Amygdala (tissue), 56 donors: ENCODE measurements at places on chromosomes 12 and 14.

DNA sequence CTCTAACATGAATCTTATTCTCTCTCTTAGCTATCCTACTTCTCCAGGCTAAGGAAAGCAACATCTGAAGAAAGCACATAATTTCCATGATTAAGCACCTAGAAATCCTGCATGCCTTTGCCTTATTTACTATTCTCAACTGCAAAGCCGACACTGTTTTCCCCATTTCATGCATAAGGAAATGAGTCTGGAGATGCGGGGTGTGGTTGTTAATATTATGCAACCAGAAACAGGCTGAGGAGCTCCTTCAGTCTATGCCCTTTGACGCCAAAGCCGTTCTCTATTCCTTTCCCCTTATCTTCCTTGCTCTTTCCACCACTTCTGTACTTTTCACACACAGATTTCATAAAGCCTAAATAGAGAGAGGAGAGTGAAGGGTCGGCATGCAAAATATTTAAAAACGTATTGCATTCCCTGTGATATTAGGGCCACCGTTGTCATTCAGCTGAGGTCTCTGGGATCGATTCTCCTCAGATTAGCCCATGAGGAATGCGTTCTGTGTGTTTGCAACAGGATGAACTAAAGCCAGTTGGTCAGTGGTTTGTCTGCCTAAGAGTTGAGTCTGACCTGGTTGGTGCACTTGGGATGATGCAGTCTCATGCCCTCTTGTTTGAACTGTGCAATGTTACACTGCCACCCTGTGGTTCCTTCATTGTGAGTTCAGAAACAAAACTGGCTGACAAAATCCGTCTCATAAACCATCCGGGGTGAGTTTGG is 53.1 kb upstream of the PLEKHG7 start:
- peak; percentile 9 for DNase-seq

DNA sequence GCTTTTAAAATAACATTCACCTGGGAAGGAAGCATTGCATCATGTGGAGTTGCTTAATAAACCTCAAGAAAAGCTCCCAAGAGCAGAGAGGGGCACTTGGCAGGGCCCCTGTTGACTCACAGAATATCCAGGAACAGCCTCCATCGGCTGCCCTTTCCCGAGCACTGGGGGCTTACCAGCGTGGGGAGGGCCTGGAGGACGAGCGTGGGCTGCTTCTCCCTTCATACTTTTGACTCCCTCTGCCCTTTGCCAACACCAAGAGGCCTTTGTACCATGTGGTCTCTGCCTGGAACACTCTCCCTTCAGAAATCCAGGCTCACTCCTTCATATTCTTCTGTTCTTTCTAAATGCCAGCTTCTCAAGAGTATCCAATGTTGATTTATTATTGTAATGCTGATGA is 492.1 kb upstream of the TMEM132C start:
- no peak for DNase-seq

DNA sequence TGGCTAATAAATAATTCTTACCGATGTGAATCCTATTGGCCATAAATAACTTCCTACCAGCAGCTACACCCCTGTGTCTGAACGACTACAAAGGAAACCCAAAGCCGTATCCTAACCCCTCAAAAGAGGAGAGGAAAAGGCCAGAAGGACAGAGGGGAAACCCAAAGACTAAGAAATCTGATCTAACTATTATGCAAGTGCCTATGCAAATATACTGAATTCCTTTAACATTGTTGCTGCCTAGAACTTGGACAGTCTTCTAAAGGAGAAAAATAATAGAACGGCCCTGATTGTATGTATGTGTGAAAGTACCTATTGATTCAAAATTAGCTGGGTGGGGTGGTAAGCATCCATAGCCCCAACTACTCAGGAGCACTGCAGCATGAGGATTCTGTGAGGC is 997 bp downstream of the PLEKHG7 start:
- DNase-seq, result no peak

DNA sequence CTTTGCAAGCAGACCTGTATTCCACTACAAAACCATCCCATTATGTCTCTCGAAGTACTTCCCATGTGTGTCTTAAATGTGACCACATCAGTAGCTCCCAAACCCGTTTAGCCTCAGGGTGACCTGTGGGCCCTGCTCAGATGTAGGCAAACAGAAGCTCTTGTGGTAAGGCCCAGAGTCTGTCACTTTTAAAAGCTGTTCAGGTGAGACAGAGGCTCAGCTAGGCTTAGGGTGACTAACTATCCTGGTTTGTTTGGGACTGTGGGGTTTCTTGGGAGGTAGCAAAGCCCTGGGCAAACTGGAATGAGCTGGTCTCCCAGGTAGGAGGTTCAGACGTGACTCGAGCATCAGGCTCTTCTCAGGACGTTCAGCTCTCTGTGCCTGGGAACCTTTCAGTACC is 64.5 kb upstream of the VASH1 start:
- no peak for DNase-seq

DNA sequence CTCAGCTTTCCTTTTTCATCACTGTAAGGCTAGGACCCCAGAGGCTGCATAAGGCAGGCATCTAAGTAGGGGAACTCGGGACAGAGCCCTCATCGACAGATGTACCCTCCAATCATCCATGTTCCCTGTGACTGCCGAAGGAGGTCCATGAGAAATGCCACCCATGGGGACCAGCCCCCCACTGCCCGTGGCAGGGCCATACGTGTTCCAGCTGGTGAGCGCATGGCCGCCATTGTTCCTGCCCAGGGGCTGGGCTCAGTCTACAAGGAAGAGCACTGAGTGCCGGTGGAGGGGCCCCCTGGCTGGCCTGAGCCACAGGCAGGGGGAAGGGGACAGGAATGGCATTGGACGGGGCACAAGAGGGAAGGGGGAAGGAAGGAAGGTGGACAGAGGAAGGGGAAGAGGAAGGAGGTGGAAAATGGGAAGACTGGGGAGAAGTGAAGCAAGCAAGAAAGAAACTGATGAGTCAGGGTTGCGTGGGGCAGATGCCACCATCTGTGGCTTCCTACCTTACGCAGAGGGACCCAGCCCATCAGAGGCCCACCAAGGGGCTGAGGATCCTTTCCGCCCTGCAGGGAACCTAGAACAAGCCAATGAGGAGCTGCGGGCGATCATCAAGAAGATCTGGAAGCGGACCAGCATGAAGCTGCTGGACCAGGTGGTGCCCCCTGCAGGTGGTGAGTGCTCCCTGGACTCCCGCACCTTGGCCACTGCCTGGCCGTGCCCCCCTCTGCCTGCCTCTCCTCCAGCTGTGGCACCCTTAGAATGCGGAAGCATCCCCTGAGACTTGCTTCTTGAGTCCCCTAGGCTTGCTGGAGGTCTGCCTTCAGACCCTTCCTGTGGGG is 120.6 kb upstream of the FKBP4 start:
- no peak for DNase-seq

- DNase-seq, result no peak
Observed at GRCh38 chr12:110109037-110109836, 14.9 kb upstream of the IFT81 start.

GRCh38 chr12:68970951-68971350 is 38.0 kb upstream of the CPM start:
- no peak for DNase-seq

- DNase-seq, result no peak
Observed at GRCh38 chr12:62351326-62351725, 91.1 kb downstream of the USP15 start.

DNA sequence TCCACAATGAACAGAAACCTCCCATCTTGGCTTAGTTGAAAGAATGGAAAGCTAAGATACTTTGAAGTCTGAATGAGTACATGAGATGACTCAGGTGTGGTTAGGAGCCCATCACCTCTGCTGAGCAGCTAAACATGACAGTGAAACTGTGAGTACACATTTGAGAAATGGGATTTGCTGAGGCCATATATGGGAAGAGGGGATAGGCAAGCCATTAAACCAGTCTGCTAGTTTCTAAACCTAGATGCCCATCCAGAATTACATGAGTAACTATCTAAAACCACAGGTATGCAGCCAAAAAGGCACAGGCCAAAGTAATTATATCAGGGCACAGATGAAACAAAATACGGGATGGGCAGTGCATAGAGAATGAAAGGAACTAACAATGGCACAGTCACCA is 41.2 kb downstream of the NKX2-1 start:
- no peak for DNase-seq

GRCh38 chr14:49526101-49526500 is 60.1 kb downstream of the RPS29 start:
- DNase-seq, result no peak

DNA sequence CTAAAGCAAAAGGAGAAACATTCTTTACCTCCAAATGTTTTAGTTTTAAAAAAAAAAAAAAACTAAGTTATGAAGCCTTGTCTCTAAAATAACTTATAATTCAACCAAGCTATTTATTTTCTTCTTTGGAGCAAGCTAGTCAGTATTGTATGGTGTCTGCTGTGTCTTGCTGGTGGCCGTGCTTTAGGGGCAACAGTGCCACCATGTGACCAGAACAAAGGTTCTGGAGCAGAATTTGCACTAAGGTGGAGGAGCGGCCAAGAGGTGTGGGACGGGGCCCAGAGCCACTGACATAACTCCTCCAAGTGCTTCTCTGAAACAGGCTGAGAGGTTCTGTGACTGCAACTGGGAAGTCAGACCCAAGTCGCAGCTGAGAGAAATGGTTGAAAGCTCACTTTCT is 4.5 kb downstream of the FICD start:
- DNase-seq, result no peak

- no peak for DNase-seq
Observed at GRCh38 chr12:52600941-52601481, at the start of gene KRT72. Gene KRT72 (minus strand): TSS chr12:52601463. CDS start chr12:52601452, 11 bp downstream.

GRCh38 chr12:97557116-97557515 is 94.5 kb downstream of the RMST start:
- DNase-seq, result no peak

DNA sequence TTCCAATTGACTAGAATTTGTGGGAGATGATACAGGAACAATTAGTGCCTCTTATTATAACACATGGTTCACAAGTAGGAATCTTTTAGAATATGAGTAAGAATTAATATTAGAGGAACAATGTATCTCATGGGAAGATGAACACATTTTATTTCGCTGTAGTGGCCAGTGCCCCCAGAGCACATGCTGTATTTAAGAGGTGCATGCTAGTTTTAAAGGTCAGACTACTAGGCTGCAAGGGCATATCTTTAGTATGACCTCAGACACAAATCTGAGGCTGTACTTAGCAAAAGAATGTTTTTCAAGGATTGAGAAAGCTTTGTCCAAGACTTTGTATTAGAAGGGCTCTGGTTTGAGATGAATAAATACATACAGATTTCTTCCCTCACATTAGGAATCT is 586.9 kb downstream of the CCER1 start:
- DNase-seq, result no peak

DNA sequence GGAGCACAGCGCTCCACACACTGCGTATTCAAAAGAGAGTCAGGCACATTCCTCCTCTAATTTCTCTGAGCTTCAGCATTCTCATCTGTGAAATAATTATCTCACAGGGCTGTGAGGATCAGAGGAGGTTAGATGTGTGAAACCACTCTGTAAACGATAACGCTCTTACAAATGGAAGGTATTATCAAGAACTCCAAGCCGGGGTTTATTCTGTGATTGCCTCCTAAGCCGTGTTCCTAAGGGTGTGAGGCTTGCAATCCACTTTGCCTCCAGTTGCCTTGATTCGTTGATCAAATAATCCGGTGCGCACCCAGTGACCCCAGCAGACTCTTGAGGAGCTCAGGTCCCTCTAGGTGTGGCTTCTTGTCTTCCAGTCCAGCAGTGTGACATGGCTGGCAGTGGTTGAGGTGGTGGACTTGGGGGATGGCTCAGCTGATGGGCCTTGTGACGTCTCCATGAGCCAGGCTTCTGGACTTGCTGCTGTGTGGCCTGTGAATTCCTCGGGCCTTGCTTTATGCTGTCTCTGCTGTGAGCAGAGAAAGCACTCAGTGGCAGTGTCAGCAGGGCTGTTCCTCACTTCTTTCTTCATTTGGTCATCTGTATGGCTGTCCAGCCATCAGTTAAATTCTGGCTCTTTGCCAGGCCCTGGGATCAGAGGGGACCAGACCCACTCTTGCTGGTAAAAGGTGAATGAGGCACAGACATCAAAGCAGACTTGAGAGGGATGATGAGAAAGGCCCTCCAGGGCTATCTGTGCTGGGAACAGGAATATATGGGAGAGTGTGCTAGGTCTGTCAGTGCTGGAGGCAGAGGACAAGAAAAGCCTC is 71.0 kb downstream of the SLC25A47 start:
- no peak for DNase-seq

DNA sequence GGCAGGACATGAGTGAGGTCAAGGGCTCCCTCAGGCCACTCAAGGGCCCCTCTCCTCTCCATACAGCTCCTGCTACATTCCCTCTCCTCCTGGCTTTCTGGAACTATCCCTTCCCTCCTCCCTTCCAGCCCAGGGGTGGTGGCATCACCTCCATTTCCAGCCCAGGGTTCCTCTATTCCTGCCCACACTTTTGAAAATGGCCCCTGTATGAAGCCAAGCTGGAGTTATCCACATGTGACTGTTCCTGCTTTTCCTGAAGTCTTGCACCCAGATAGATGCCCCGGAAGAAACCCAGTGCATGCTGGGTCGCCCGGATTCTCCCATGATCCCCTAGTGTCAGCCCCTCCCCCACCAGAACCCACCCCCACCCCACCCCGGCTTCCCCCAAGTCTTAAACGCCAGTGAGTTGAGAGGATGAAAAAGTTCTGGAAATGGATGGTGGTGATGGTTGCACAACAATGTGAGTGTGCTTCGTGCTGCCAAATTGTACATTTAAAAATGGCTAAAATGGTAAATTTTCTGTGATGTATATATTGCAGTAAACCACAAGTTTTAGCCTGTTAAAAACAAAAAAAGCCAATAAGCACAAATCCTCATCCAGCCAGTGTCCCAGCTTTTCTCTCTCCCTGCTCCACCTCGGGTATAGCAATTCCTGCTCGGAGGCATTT is 136.9 kb downstream of the SCARB1 start:
- DNase-seq, result no peak

GRCh38 chr12:66428870-66429269 is 126.6 kb downstream of the HELB start:
- DNase-seq, result no peak

GRCh38 chr14:100778951-100779690 is 46.8 kb upstream of the MEG3 start:
- no peak for DNase-seq

GRCh38 chr14:64185184-64185583 is 109.0 kb downstream of the ESR2 start:
- DNase-seq, result no peak

GRCh38 chr14:69088586-69088985 is 64.3 kb downstream of the DCAF5 start:
- DNase-seq, result no peak

GRCh38 chr12:48199774-48200221 is 3.3 kb downstream of the OR10AD1 start:
- DNase-seq, result no peak

DNA sequence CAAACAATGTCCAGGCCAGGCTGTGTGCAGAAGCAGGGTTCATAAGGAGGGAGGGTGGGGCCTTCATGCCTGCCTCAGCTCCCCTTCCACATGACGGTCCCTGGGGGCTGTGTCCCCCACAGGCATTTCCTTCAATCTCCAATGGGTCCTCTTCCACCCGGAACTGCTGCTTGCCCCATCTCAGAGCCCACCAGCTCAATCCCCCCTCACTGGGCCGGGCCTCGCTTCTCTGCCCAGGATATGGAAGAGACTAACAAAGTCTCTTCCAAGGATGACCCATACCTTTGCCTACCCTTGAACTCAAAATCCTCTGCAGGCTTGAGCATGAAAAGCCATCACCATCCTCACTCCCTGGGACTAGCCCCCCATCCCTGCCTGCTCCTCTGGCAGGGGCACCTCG is 28.4 kb upstream of the FAM181A start:
- DNase-seq, result no peak
